ENCODE measurements at places on chromosomes 3 and 15.

GRCh38 chr3:101984356-101984755 lies 135.0 kb downstream of the NFKBIZ start:
- DNase-seq, result no peak

GRCh38 chr3:67558426-67558825 lies 96.0 kb downstream of the SUCLG2 start:
- peak; percentile 64 for DNase-seq

- DNase-seq, result no peak
These were observed 43.9 kb downstream of the PPCDC start for GRCh38 chr15:75067123-75067830.

GRCh38 chr3:11703146-11703545 lies 59.4 kb upstream of the VGLL4 start:
- DNase-seq, result no peak

DNA sequence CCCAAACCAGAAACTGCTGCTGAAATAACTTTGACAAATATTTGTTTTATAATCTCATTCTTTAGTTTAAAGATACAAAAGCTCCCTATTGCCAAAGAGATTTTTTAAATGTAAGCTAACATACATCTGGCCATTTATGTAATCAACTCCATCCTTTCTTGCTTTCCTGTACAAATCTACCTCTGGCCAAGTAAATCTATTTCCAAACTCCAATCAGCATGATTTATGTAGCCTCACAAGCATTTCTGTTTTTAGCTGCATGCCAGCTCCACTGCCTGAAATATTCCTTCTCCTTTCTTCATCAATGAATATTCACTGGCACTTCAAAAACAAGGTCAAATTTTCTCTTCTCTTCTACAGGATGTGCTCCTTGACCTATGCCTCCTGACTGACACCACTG lies 80.0 kb downstream of the SHOX2 start:
- DNase-seq, result no peak

DNA sequence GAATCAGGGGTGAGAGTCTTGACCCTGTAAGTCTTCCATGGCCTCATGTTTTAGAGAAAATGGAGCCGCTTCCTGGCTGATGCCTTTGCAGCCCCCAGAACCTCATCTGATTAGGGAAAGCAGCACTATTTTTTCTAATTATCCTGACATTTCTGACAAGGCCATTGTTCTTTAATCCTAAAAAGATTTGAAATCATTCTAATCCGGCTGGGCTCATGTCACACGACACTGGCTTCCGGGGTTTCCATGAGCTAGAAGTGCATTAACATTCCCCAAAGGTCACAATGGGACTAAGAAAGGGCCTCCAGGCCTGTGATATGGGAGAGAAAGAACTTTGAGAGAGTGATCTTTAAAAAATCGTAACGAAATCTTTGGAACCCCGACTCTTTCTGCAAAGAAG lies 33.1 kb downstream of the RBP2 start:
- no peak for DNase-seq

DNA sequence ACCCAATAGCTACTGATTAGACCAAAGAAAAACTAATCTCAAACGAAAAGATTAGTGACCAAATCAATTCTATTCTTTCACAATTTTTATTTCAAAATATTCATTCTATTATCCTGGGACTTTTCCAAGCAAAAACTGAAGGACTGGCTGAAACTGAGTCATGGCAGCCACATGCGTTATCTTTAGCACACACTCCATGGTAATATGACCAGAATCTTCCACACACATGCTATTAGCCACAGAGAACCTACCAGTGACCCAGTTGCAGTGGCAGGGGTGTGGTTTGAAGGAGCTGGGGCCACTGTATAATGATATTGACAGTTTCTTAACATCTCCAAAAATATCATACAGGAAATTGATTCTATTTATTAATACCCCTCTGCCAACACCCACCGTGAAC lies 154.8 kb upstream of the ABI3BP start:
- DNase-seq, result no peak

DNA sequence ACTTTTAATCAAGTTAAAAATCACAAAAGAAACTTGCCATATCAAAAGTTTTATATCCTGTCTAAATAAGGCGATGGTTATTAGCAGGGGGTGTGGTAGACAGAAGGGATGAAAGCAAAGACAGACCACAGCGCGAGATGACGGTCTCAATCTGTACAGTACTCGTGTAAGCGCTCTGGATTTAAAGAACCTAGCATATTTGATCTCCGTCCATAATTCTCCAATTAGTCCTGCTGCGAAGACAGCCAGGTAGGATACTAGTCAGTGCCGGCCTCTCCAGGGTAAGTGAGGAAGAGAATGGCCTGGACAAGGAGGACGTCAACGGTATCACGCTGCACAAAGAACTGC lies 701 bp downstream of the SGO1 start:
- peak; percentile 32 for DNase-seq

DNA sequence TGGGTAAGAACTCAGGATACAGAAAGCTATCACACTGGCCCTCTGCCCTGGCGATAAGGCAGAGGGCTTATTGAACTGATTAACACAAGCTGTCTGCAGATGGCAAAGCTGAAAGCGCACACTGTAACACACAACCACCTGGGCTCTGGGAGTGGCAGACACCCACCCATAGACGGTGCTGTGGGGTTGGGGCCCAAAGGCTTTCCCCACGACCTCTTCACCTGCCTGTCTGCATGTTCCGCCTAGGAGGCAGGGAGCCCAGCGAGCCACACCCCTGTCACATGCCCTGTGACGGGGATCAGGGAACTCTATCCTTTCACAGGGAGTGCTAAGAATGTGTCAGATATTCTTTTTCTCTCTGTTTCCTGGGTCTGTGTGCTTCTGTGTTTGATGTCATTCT lies 12.1 kb upstream of the TFG start:
- DNase-seq, result no peak

DNA sequence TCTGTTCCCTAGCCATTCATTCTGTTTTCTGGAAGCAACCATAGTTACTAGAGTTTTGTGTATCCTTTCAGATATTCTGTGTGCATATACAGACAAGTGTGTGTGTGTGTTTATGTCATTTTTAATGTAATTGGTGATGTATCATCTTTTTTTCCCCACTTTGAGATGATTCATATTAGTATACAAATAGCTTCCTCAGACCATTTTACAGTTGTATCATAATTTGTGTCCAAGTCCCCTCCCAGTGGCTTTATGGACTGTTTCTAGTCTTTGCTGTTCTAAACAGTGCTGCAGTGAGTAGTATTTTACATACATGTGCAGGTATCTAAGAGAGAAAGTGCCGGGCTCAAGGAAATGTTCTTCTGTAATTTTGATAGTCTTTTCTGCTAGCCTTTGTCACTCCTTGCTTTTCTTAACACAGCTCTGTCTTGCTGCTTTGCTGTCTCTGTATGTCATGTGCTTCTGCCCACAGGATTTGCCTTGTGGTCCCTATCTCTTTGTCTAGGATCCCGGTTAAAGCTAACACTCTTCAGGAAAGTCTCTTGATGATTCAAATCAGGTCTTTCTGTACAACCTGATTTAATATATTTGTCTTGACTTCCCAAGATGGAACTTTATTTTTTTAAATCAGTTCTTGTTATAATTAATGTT lies 31.5 kb upstream of the FBXL22 start:
- no peak for DNase-seq

Measured in lung (tissue), 17 donors.